Smooth muscle cell of the pulmonary artery (primary cell): ENCODE measurements at places on chromosomes 4 and X. TPM values are rescaled to one million over a fixed set of nuclear protein-coding genes. Genes with fewer than 3 reads are reported as not detected.

NEUROG2 gene
- not detected in 2 replicates for total RNA-seq

MAML3 gene
- total RNA-seq: 1.7 and 3.0 TPM in 2 replicates

ADH6 gene
- not detected in 2 replicates for total RNA-seq

CABS1 gene
- not detected in 2 replicates for total RNA-seq

CD38 gene
- 0.07 TPM in 1 of 2 replicates, not detected in the other for total RNA-seq

UGT8 gene
- total RNA-seq: 0.10 TPM in 1 of 2 replicates, not detected in the other

GRIA3 gene
- 8.4 and 21.5 TPM in 2 replicates for total RNA-seq

GC gene
- not detected in 2 replicates for total RNA-seq

RTL9 gene
- total RNA-seq: 0.13 and 0.30 TPM in 2 replicates

EMCN gene
- total RNA-seq: 3.6 and 4.1 TPM in 2 replicates

PDE6B gene
- 0.39 and 0.79 TPM in 2 replicates for total RNA-seq

RXFP1 gene
- total RNA-seq: 0.50 and 14.7 TPM in 2 replicates

ADGRG4 gene
- total RNA-seq: under 0.01 TPM in 1 of 2 replicates, not detected in the other

PAGE2 gene
- total RNA-seq: not detected in 2 replicates

APELA gene
- not detected in 2 replicates for total RNA-seq

NONO gene
- total RNA-seq: 256 and 289 TPM in 2 replicates

CTAG1B gene
- total RNA-seq: not detected in 2 replicates

CLCN4 gene
- total RNA-seq: 2.1 and 5.1 TPM in 2 replicates

KLHL5 gene
- total RNA-seq: 91.6 and 102 TPM in 2 replicates

VCX2 gene
- not detected in 2 replicates for total RNA-seq

MTM1 gene
- 8.0 and 9.4 TPM in 2 replicates for total RNA-seq

MUC7 gene
- not detected in 2 replicates for total RNA-seq

CT47B1 gene
- total RNA-seq: not detected in 2 replicates

ZNF275 gene
- 13.4 and 14.2 TPM in 2 replicates for total RNA-seq

SLC7A11 gene
- total RNA-seq: 42.4 and 96.8 TPM in 2 replicates

SCRG1 gene
- total RNA-seq: 0.50 and 3.6 TPM in 2 replicates

CHRNA9 gene
- not detected in 2 replicates for total RNA-seq
